G401 (cell line): ENCODE measurements at places on chromosomes 16 and 17.
A peak's percentile ranks its signal among the peaks of the same experiment; 100 is the strongest.

- peak; percentile 89 for DNase-seq
Measured at GRCh38 chr17:5500589-5501391, 14.4 kb downstream of the MIS12 start.

- DNase-seq = no peak
Measured at GRCh38 chr16:10876315-10876714, 687 bp upstream of the CIITA start.

DNA sequence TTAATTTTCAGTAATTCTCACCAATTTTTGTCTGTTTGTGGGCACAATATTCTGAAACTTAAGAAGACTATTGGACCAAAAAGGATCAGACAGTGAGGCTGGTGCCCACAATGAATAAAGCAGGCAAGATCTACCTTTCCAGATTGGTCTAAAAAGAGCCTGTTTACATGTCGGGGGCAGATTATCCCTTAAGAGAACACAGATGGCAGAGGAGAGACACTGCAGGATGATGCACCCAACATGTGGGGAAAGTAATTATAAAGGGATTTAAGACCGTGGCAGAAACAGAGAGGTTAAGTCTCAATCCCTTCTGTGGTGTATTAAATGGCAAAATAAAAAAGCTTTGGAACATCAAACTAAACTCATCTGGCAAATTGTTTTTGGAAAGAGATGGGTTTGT lies 331.8 kb upstream of the CDH11 start:
- DNase-seq = no peak

- no peak for DNase-seq
Measured at GRCh38 chr17:50767446-50767845, at the start of gene ANKRD40CL. Gene ANKRD40CL (minus strand): TSS chr17:50767518. CDS start chr17:50766913, 605 bp downstream.

GRCh38 chr17:73650140-73650539 lies 5.9 kb upstream of the SDK2 start:
- DNase-seq = no peak

GRCh38 chr16:49704586-49705155 lies 151.2 kb downstream of the ZNF423 start:
- DNase-seq = no peak

GRCh38 chr17:57197466-57198071 lies 58.8 kb upstream of the MSI2 start:
- no peak for DNase-seq

- peak; percentile 76 for DNase-seq
Measured at GRCh38 chr17:64420143-64420670, 28.7 kb upstream of the MILR1 start.

GRCh38 chr16:27894386-27894785 lies 169.1 kb downstream of the GSG1L start:
- DNase-seq = no peak

GRCh38 chr17:29918922-29919856 lies 10.8 kb downstream of the SSH2 start:
- DNase-seq = peak; percentile 7

GRCh38 chr16:76535-77272 lies 1.3 kb upstream of the MPG start:
- DNase-seq = no peak

GRCh38 chr17:16506188-16506587 lies 14.2 kb upstream of the LRRC75A start:
- DNase-seq = no peak

DNA sequence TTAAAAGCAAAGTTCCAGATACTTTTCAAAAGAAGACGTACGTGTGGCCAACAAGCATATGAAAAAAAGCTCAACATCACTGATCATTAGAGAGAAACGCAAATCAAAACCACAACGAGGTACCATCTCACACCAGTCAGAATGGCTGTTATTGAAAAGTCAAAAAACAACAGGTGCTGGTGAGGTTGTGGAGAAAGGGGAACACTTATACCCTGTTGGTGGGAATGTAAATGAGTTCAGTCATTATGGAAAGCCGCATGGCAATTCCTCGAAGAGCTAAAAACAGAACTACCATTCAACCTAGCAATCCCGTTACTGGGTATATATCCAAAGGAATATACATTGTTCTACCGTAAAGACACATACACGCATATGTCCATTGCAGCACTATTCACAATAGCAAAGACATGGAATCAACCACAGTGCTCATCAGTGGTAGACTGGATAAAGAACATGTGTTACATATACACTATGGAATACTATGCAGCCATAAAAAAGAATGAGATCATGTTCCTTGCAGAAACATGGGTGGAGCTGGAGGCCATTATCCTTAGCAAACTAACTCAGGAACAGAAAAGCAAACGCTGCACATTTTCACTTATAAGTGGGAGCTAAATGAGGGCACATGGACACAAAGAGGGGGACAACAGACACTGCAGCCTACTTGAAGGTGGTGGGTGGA lies 31.1 kb upstream of the DNAH17 start:
- no peak for DNase-seq

GRCh38 chr16:87465306-87465705 lies 27.5 kb downstream of the ZCCHC14 start:
- DNase-seq = no peak

DNA sequence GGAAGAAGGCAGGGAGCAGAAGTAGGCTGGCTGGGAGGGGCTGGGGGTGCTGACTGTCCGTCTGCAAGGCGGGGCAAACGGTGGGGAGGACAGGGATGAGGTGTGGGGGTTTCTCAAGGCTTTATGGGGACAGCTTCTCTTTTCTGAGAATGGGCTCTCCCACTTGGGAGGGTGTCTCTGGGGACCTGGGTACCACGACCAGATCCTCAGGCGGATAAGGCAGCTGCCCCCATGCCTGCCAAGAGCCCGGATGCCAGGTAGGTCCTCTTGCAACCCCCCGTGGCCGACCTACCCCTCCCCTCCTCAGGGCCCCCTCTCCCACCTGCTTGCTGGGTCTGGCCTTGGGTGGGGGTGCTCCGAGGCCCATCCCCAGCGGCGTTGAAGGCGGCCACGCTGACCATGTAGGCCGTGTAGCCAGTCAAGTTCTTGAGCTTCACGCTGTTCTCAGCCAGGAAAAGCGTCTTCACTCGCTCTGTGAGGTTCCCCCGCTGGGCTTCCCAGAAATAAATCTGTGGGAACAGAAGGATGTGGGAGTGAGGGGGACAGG lies 56.4 kb upstream of the CDC42EP4 start:
- no peak for DNase-seq

DNA sequence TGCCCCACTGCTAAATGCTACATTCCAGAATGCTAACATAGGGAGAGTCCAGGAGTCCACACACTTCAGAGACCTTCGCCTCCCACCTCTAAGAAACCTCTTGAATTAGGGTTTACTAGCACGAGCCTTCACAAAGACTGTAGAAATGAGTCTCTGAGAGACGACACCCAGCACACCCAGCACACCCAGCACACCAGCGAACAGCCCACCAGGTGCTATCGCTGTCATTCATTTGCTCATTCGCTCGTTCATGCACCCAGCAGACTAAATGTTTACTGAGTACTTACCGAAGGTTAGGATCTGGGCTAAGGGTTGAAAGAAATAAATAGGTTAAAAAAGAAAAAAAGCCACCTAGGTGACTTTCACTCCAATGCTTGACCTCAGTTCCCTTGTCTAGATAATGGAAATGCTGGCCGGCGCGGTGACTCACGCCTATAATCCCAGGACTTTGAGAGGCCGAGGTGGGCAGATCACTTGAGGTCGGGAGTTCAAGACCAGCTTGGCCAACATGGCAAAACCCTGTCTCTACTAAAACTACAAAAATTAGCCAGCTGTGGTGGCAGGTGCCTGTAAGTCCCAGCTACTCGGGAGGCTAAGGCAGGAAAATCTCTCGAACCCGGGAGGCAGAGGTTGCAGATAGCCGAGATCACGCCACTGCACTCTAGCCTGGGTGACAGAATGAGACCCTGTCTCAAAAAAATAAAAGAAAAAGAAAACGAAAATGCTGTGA lies 100.8 kb downstream of the ADCY9 start:
- DNase-seq = no peak

- no peak for DNase-seq
Measured at GRCh38 chr17:62996221-62996620, 30.2 kb downstream of the TANC2 start.

GRCh38 chr16:23974223-23974622 lies 138.4 kb downstream of the PRKCB start:
- DNase-seq = no peak

DNA sequence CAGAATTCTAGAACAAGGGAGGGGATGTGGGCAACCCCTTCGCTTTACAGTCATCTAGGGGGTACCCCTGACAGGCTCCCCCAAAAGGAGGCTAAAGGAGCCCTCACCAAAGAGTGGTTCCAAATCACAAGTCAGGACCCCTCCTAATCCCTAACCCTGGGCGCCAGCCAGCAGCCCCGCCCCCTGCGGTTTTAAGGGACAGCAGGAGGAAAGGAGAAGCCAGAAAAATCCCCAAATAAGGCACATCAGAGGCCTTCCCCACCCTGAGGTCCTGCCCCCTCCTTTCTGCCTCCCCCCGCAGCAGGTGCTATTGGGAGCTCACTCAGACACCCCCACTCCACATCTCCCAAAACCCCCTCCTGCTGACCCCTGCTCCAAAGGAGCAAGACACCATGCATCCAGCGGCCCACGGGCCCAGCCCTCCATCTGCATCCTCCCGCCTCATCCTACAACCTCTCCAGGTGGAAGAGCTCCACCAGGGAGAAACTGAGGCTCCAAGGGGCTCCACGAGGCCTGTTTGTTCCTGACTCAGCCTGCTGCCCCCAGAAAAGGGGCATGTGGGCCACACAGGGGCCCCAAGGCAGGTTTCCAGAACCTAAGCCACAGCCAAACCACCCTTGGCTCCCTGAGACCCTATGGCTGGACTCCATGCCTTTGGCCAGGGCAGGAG lies 93.5 kb downstream of the GOSR1 start:
- DNase-seq = no peak

GRCh38 chr17:60311936-60312335 lies 80.0 kb downstream of the USP32 start:
- DNase-seq = no peak

DNA sequence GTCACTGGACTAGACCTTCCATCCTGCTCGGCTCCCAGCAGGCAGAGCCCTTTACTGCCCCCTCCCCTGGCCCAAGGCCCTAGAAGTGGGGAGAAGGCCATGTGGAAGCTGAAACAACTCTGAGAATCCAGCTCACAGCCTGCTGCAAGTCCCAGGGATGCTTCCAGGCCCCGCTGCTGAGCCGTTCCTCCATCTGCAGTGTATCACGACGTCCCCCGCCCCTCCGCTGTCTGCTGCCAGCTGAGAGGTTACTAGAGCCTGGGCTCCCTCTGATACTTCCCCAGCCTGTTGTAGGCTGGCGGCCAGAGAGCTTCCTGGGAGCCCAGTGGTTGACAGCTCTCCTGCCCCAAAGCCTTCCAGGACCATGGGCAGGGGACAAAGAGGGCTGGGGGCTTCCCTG lies 118.2 kb downstream of the MGAT5B start:
- DNase-seq = no peak

- no peak for DNase-seq
Measured at GRCh38 chr16:65069766-65070165, 52.1 kb downstream of the CDH11 start.

GRCh38 chr17:60577147-60577915 lies 22.7 kb upstream of the PPM1D start:
- peak; percentile 69 for DNase-seq

DNA sequence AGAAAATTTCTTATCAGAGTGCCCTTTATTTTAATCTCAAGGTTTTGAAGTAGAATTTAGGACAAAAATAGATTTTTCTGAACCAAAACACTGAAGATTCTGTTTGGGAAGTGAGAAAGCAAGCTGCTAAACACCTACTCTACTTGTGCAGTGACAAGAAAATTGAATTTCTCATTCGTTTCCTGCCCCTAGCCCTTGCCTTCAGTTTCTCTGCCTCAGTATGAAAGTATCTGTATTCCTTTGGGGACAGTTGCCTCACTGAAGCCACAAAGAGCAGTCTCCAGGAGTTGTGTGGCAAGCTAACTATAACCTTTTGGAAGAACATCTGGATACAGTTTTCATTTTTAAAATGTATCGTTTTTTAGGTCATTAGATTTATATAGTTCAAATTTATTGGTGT lies 19.7 kb downstream of the MOSMO start:
- no peak for DNase-seq

- no peak for DNase-seq
Measured at GRCh38 chr17:71900621-71901229, 220.1 kb upstream of the SOX9 start.

- no peak for DNase-seq
Measured at GRCh38 chr17:81549826-81550225, 2.3 kb downstream of the FAAP100 start.
